Stimulated activated CD8-positive, alpha-beta memory T cell treated with anti-CD3 and anti-CD28 coated beads, Interleukin-15, amount 100 ng/mL, for 1 hour (primary cell): ENCODE measurements at places on chromosomes 5 and 9.
A peak's percentile ranks its signal among the peaks of the same experiment; 100 is the strongest.

GRCh38 chr5:151154931-151155774 is 2.4 kb downstream of the ANXA6 start:
- DNase-seq = peak; percentile 24

DNA sequence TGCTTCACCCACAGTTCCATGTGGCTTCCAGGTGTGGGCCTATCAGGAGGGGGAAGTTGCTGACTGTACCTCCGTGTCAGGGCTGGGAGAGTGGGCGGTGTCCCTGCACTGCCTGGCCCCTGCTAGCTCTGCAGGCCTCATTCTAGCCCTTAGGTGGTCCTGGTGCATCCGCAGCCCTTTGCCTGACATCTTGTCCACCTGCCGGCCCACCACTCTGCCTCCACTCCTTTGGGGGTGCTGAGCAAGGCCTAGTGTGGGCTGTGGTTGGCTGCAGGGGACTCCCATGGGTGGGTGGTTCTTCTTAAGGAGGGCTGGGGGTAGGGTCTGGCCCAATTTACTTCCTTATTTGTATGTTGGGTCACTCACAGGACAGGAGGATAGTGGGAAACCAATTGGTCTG is 66.9 kb downstream of the HSPA4 start:
- DNase-seq = no peak

DNA sequence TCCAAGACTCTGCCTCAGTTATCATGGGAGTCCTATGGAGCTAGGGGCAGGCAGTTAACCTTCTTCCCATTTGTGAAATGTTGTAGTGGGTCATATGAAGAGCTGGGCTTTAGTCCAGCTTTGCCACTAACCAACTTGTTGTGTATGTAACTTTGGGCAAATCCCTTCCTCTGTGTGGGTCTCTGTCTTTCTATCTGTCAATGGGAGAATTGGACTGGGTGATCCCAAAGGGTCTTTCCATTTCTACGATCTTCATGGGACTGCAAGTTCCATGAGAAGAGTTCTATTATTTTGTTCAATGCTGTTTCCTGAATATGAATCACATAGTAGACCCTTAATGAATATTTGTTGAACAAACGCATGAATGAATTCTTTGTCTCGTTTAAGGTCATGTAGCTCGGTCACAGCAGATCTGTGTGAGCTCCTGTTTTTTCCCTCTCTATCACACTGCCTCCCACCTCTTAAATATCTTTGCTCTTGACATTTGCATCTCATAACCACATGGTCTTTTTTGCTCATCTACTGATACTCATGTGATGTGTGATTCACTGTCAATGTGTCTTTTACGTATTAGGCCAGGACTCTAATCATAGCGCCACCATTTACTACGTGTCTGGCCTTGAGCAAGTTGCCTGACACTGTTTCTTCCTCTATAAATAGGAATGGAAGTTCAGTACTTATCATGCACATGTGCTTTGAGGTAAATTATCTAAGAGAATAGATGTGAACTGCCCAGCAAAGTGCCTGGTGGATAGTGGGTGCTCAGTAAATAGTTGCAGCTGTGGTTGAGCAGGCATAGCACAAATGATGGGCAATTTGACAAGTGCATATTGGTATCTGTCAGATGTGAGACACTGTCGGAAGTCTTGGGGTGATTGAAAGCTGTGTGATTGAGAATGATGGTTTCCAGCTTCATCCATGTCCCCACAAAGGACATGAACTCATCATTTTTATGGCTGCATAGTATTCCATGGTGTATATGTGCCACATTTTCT is 37.4 kb downstream of the PTTG1 start:
- DNase-seq = no peak

- DNase-seq = no peak
Observed at GRCh38 chr5:67543720-67544270, 347.2 kb upstream of the CD180 start.

DNA sequence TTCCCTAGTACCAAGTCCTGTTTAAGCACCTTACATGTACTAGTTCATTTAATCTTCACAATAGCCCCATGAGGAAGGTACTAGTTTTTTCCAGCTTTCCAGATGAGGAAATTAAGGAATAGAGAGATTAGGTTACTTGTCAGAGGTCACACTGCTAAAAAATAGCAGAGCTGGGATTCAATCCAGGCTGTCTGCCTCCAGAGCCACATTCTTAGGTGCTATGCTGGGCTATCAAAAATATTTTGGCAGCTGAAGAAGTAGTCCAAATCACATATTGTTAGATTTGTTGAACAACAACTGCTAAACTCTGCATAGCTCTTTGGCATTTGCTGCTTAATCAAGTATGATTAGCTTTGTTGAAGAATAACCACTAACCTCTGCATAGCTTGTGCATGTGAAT is 591.5 kb upstream of the KLF4 start:
- DNase-seq = no peak

GRCh38 chr5:102700916-102701315 is 54.2 kb upstream of the PAM start:
- no peak for DNase-seq

GRCh38 chr5:41157272-41157894 is 55.9 kb downstream of the C6 start:
- no peak for DNase-seq

GRCh38 chr5:17738446-17738845 is 104.2 kb downstream of the TAF11L14 start:
- DNase-seq = no peak

DNA sequence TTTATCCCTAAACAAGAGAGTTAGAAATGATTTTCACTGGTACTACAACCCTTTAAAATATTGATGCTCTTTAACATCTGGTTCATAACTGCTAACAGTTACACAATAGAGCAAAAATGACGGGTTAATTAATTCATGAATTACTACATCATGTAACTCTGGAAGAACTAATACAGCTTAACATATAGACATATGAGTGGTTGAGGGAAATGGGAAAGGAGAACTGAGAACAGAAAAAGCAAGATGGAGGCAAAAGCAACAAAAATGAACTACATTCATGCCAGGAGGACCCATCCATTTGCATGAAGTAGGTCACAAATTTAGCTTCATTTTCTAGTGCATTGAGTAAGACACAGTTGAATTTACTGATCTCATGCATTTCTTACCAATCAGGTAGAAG is 61.8 kb downstream of the C9 start:
- no peak for DNase-seq

DNA sequence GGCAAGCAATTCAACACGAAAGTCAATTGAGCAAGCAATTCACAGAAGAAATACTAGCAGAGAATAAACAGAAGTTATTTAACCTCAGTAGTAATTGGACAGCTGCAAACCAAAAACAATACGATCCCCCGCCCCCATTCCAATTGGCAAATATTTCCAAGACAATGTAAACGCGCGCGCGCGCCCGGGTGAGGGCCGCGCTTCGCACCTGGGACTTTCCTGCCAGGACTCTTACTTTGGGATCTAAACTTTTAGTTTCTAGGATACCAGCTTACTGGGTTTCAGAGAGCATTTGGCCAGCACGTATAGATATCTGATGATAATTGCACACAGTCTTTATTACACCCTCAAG is 8.6 kb downstream of the RUFY1 start:
- no peak for DNase-seq

DNA sequence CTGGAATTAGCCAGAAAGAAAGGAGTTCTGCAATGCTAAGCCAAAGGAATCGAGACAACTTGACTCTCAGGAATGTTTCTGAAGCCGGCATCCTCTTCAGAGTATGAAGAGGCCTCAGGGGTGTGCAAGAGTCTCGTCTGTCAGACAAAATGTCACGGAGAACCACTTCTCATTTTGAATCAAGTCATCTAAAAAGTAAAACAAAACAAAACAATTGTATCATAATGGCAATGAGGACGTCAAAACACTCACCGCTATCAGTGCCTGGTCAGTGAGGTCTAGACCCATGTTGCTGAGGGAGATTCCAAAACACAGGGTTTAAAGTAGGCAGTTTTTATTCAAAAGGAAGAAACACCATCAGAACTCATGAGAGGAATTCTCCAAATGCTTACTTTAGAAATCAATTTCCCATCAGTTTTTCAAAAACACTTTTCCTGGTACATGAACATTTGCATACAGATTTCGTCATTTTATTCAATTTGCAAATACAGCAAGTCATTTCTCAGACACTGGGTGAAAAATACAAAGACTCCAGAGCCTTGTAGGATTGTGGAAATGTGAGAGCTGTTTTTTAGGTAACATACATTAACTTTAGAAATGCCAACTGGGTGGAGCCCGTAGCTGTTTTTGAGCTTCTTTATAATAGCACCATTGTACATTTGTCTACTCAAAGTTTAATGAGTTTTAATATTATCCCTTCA is 89.5 kb upstream of the MAP3K1 start:
- no peak for DNase-seq
